SHP77 treated with DMSO at 0.1 percent for 48 hours (cell line): ENCODE measurements at places on chromosomes 13 and 19.
A peak's percentile ranks its signal among the peaks of the same experiment; 100 is the strongest.

DNA sequence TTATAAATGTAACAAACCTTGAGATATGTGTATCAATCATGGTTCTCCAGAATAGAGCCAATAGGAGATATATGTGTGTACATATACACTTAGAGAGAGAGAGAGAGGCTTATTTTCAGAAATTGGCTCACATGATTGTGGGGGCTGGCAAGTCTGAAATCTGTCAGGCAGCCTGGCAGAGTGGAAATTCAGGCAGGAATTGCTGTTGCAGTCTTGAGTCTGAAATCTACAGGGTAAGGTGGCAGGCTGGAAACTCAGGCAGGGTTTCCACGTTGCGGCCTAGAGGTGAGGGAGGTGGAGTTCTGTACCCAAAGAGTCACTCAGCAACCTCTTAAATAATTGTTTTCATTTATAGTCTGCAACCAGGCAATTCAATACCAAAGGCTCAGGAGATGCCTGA is 218.4 kb downstream of the B3GLCT start:
- DNase-seq: no peak

GRCh38 chr19:10195199-10195519 is 406 bp upstream of the DNMT1 start:
- DNase-seq: no peak

DNA sequence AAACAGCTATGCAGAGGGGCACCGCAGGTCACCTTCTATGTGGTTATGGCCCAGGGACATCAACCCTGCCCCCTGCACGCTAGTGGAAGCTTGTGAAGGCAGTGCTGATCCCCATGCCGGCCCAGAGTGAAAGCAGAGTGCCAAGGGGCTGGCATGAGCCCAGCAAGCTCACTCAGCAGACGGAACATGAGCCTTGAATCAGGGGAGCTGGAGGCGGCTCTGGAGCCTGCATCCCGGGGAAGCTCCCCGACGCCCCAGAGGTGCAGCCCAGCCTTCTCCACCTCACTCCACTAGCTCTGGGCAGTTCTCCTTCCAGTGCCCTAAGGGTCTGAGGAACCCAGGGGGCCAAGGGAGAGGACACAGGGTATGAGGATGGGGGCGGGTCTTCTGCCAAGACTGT is 19.0 kb upstream of the ISYNA1 start:
- no peak for DNase-seq

- DNase-seq: no peak
These were observed 6.6 kb upstream of the ZNF428 start for GRCh38 chr19:43625918-43626579.

DNA sequence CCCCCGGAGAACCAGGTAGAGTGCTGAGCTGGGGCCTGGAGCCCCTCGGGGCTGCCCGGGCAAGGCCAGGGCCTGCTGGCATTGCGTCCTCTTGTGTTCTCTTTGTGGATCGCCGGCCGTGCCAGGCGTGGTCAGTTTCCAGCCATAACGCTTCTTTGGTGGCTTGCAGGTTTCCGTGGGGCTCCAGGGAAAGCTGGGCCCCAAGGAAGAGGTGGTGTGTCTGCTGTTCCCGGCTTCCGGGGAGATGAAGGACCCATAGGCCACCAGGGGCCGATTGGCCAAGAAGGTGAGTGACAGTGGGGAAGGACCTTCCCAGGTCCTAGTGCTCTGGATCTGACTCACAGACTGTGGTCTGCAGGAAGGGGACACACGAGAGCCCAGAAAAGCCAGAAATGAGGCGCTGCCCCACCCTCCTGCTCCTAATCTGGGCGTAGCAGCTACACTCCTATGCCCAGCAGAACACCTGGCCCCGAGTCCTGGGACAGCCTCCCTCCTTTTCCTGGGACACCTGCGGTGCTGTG is 57.5 kb downstream of the RAB20 start:
- peak; percentile 75 for DNase-seq

- DNase-seq: no peak
These were observed 1178.4 kb upstream of the ATXN8OS start for GRCh38 chr13:68929075-68929745.

DNA sequence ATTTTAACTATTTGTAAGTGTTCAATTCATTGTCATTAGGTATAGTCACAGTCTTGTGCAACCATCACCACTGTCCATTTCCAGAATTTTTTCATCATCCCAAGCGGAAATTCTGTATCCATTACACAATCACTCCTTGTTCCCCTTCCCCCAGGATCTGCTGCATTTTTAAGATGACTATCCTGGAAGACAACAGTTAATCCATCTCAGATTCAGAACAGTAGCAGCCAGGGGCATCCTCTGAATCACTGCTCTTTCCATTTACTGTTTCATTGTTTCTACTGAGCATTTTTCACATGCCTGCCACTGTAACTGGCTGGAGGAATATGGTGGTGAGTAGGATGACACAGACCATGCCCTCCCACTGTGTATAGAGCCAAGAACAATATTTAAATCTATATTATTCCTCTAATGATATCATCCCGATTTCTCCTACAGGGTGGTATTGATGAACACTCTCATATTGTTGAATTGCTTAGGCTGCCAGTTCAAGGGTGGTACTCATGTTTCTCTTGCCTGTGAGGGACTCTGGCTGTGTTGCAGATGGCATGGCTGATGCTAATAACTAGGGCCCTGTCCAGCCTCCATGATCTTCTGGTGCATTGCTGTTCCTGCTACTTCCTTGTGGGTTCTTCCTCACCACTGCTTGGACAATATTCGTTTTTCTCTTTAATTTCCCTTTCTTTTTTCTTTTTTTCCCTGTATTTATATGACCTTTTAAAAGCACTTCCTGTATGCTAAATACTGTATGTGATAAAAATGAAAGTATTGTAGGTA is 59.0 kb downstream of the WDFY2 start:
- no peak for DNase-seq

- DNase-seq: no peak
These were observed 1.3 kb upstream of the ZSCAN22 start for GRCh38 chr19:58325311-58326022.

- DNase-seq: peak; percentile 90
These were observed 74.7 kb downstream of the SPACA7 start for GRCh38 chr13:112450904-112451240.

DNA sequence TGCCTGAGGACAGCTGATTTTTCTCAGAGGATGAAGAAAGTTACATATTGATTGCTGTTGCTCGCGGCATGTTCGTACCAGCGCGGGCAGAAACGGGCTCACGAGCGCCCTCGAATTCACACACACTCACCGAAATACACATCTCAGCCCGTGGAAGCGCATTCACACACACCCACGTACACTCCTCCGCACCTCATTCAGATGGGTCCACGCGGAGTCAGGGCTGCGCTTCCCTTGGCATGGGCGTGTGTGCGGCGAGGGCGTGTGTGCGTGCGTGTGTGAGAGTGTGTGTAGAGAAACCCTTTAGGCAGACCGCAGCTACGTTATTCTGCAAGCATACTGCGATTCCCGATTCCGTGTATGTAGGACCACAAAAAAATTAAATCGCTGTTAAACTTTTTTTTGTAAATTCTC is 2.1 kb upstream of the PCDH17 start:
- no peak for DNase-seq

- no peak for DNase-seq
These were observed 140.1 kb downstream of the RGCC start for GRCh38 chr13:41597348-41598041.

- DNase-seq: no peak
These were observed 20.2 kb downstream of the LIG4 start for GRCh38 chr13:108195146-108195545.

- no peak for DNase-seq
These were observed 34.5 kb upstream of the ATP1A3 start for GRCh38 chr19:42028304-42029216.

GRCh38 chr13:23979361-23980159 is 82.3 kb upstream of the C1QTNF9B start:
- no peak for DNase-seq

DNA sequence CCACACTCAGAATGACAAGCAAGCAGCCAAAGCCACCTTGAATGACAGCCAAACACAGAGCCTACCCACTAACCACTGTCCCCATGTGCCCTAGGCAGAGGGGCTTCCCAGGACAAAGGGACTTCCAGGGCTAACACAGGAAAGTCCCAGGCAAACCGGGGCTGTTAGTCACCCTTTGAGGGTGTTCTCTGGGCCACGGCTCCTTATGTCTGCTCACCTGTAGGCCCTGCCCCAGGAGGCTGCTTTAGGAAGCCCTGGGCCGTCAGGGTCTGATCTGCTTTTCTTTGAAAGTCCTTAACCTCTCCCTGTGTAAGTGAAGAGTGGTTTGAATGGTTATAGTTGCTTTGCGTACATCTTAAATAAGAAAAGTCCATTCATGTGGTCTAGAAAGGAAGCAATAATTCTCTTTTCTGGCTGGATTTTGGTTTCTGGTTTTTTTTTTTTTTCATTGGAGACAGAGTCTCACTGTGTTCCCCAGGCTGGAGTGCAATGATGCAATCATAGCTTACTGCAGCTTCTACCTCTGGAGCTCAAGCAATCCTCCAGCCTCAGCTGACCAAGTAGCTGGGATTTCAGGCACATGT is 161.4 kb downstream of the EFNB2 start:
- DNase-seq: no peak

DNA sequence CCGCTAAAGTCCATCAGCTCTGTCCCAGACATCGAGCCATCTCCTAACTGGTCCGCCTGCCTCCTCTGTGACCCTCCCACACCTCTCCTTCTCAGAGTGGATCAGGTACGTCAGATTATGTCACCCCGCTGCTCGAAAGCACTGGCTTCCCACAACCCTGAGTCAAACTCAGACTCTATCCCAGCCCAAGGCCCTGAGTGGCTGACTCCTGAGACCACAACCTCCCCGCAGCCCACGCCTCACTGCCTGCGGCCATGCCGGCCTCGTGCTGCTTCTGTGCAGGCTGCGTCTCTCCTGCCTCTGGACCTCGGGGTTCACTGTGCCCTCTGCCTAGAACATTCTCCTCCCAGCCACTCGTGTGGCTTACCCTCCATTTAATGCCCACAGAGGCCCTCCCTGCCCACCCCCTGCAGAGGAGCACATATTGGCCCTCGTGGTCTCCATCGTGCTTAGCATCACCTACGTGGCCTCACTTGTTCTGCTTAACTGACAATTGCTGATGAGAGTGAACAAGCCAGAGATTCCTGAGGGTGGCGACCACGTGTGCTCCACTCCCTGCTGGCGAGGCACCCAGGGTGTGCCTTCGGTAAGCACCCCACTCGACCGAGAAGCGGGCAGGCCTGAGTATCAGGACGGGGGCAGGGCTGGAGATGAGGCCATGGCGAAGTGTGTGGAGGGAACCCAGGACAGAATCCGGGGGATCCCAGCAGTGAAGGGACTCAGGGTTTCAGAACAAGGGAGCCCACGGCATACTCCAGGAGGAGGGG is 13.5 kb upstream of the FKRP start:
- no peak for DNase-seq

DNA sequence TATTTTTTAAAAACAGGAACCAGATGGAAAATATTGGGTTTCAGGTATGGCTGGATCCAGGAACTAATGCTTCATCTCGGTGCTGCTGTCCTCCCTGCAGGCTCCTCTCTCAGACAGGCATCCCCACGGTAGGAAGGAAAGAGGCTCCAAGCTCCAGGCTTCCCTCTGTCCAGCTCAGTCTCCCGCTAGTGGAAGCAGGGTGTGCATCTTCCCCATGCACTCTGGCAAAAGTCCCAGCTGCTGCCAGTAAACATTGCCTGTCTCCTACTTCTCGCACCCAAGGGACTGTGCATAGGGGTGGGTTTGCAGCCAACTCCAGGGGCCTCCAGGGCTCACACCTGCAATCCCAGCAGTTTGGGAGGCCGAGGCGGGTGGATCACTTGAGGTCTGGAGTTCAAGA is 29.2 kb downstream of the IL12RB1 start:
- peak; percentile 37 for DNase-seq

GRCh38 chr19:55373993-55374757 is 2.5 kb upstream of the TMEM190 start:
- DNase-seq: no peak

GRCh38 chr13:105058517-105058916 is 1476.9 kb downstream of the EFNB2 start:
- no peak for DNase-seq

DNA sequence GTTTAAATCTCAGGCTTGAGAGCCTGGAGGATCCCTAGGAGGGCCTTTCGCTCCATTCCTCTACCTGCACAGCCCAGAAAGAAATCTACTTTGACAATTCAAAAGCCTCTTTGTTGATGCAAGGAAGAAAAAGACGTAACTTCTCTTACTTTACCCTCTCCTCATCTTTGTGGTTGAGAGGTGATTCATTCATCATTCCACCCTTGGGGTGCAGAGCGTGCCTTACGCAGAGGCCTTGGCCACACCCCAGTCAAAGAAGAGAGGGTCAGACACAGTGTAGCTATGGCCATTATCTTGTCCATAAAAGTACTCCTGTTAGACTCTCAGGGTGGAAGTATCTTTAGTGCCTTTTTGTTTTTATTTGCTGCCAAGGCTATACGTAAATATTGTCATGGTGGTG is 184.0 kb downstream of the IRS2 start:
- no peak for DNase-seq

- DNase-seq: no peak
These were observed 9.5 kb downstream of the PIAS4 start for GRCh38 chr19:4016903-4017638.

GRCh38 chr13:106517109-106517847 is 18.2 kb downstream of the EFNB2 start:
- no peak for DNase-seq

- no peak for DNase-seq
These were observed 172.1 kb upstream of the CSNK1A1L start for GRCh38 chr13:37277435-37278144.

DNA sequence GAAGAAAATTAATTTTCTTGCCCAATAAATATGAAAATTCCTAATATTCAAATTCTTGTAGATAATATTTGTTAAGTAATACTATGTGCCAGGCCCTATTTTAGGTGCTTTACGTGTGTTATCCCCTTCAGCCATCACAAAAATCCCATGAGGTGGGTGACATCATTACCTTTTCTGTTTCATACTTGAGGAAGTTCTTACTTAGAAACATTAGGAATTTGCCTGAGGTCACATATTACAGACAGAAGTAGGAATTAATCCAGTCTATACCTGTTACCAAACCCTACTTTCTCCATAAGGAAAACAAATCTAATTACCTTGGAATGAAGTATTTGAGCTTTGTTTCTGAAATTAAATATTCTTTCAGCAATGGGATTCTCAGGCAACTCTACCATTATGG is 336.1 kb downstream of the GPC6 start:
- no peak for DNase-seq

DNA sequence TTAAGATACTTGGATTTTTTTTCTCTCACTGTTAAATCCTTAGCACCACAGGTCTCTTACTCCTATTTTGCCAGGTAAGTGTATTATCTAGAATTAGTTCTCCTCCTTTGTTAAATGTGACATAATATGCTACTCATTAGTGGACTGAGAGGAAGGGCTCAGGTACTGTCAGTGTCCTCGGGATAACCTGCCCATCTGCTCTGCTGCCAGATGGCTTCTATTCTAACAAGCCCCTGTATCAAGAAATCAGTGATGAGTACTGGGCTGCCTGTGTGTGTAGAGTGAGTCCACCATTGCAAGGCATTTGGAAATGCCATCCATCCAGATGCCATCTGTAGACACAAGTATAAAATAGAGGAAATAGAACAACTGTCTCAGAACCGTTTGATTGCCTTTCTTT is 209.6 kb downstream of the ATP8A2 start:
- no peak for DNase-seq
